ENCODE measurements at places on chromosomes 5 and 9.
A peak's percentile ranks its signal among the peaks of the same experiment; 100 is the strongest.

GRCh38 chr5:39355324-39355723 is 9.0 kb downstream of the C9 start:
- no peak for DNase-seq

- DNase-seq: peak; percentile 39
These were observed 20.4 kb upstream of the UBAP1 start for GRCh38 chr9:34158362-34158869.

- DNase-seq: no peak
These were observed 3.0 kb upstream of the C5orf52 start for GRCh38 chr5:157668356-157668755.

DNA sequence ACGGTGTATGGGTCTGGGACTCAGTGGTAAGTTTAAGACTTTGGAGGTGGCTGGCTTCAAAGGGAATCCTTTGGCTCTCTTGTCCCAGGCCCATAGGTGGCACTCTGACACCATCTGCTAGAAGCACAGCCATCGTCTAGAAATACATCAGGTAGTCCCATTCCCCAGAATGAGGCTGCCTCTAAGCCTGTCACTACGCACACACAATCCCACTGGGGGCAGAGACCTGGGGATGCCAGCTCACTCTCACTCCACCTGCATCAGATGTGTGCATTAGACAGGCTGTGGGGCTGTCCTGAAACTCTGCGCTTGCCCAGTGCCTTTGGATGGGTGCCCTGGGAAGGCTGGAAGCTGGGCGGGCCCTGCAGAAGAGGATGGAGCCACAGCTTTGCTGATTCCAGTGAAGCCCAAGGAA is 127.5 kb upstream of the PANK3 start:
- DNase-seq: no peak

- DNase-seq: no peak
These were observed 6.0 kb downstream of the BRD3 start for GRCh38 chr9:134061688-134062371.

GRCh38 chr5:167305591-167306213 is 985.7 kb upstream of the WWC1 start:
- no peak for DNase-seq

- DNase-seq: peak; percentile 12
These were observed 103.2 kb downstream of the RGS3 start for GRCh38 chr9:113566712-113567071.

Measured in uterus (tissue), 4 donors.